ENCODE measurements at places on chromosomes 11 and 22.

DNA sequence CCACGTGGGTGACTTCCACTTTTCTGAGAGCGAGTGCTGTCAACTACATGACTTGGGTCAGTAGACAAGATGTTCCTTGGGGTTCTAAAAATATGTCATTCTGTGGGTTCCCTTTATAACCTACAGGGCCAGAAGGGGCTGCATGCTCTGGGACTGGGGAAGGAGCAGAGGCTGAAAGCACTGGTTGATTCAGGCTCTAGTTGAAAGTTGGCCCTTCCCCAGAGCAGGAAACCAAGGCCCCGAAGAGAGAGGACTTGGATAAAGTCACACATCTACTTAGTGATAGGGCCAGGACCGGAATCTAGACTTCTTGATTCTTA lies 9.9 kb downstream of the ADAMTS15 start:
- no peak overlapping the region for H3K4me3 ChIP-seq
- peaks cover 12% of the 10 kb centered on the region for H3K36me3 ChIP-seq
- H3K4me1 ChIP-seq = peaks cover 7% of the 10 kb centered on the region
- no peaks in the 10 kb centered on the region for H3K27me3 ChIP-seq
- DNase-seq = no peak
- no peak overlapping the region for H3K27ac ChIP-seq

DNA sequence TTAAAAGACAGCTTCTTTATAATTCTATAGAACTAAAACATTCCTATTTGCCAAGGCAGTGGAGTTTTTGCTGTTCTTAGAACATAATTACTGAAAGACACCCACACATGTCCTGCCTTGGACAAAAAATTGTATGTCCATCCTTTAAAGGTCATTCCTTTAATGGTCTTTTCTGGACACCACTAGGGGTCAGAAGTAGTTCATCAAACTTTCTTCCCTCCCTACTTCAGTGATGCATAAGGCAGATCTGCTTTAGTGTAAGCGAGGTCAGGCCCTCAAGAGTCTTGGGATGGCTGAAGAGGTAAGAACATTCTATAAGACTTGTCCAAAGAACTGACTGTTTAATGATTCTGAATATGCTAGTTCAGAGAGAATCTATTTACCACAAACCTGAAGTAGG lies 4.3 kb upstream of the OR51V1 start:
- no peaks in the 10 kb centered on the region for H3K27me3 ChIP-seq
- no peak for DNase-seq

- no peaks in the 10 kb centered on the region for H3K36me3 ChIP-seq
Measured at GRCh38 chr11:123483058-123483457, 53.0 kb downstream of the GRAMD1B start.

GRCh38 chr11:57460758-57461749 lies 726 bp downstream of the RTN4RL2 start:
- peaks cover 32% of the 10 kb centered on the region for H3K4me1 ChIP-seq
- H3K36me3 ChIP-seq = no peaks in the 10 kb centered on the region
- H3K4me3 ChIP-seq = peak overlapping the region; percentile 55
- DNase-seq = no peak
- H3K27me3 ChIP-seq = peaks cover 28% of the 10 kb centered on the region
- H3K27ac ChIP-seq = no peak overlapping the region

DNA sequence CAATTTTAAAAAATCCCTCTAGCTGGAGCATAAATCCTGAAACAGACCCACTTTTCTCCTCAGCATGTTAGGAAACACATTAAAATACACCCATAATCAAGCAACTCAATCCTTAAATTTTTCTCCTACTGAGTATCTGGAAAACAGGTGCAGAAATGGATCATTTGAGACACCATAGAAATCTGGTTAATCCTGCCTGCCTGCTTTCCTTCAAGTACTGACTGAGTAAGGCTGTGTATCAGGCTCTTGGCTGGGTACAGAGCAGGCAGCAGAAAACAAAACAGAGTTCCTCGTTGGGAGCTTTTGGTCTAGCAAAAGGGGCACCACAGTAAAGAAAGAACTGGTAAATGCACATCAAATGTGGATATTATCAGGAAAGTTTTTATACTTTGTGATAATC lies 1.9 kb downstream of the KCNQ1OT1 start:
- peaks cover 4% of the 10 kb centered on the region for H3K4me1 ChIP-seq
- no peak overlapping the region for H3K27ac ChIP-seq
- no peaks in the 10 kb centered on the region for H3K27me3 ChIP-seq
- H3K4me3 ChIP-seq = peak overlapping the region; percentile 64
- DNase-seq = no peak

GRCh38 chr11:65552388-65552951 lies 5.7 kb downstream of the LTBP3 start:
- H3K4me1 ChIP-seq = peaks cover 10% of the 10 kb centered on the region
- H3K27me3 ChIP-seq = no peaks in the 10 kb centered on the region
- peaks cover 51% of the 10 kb centered on the region for H3K36me3 ChIP-seq
- H3K4me3 ChIP-seq = no peak overlapping the region
- peak overlapping the region; percentile 99 for H3K27ac ChIP-seq
- DNase-seq = no peak

DNA sequence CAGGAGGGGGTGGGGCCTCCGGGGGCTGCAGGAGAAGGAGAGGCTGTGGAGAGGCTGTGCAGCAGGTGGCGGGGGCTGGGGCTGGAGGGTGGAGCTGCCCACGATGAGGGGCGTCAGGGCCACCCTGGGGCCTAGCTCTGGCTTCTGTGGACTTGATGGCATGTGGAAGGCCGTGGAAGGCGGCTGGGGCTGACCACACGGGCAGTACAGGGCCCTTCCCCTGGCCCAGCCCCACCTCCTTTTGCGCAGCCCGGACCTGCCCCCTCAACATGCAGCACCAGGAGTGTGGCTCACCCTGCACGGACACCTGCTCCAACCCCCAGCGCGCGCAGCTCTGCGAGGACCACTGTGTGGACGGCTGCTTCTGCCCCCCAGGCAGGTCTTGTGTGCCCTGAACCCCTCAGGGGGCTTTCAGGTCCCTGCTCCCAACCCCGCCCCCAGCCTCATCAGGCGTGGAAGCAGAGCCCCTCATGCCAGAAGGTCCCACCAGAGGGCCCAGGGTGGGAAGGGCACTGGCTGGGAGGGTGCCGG lies 6.1 kb downstream of the MUC5B start:
- H3K4me3 ChIP-seq = no peak overlapping the region
- DNase-seq = no peak
- no peaks in the 10 kb centered on the region for H3K36me3 ChIP-seq
- H3K27me3 ChIP-seq = no peaks in the 10 kb centered on the region

- H3K36me3 ChIP-seq = no peaks in the 10 kb centered on the region
- peak overlapping the region; percentile 17 for H3K27ac ChIP-seq
- no peaks in the 10 kb centered on the region for H3K27me3 ChIP-seq
- H3K4me1 ChIP-seq = peaks cover 13% of the 10 kb centered on the region
- no peak overlapping the region for H3K4me3 ChIP-seq
Measured at GRCh38 chr11:73152861-73153483, 10.9 kb upstream of the FCHSD2 start.

DNA sequence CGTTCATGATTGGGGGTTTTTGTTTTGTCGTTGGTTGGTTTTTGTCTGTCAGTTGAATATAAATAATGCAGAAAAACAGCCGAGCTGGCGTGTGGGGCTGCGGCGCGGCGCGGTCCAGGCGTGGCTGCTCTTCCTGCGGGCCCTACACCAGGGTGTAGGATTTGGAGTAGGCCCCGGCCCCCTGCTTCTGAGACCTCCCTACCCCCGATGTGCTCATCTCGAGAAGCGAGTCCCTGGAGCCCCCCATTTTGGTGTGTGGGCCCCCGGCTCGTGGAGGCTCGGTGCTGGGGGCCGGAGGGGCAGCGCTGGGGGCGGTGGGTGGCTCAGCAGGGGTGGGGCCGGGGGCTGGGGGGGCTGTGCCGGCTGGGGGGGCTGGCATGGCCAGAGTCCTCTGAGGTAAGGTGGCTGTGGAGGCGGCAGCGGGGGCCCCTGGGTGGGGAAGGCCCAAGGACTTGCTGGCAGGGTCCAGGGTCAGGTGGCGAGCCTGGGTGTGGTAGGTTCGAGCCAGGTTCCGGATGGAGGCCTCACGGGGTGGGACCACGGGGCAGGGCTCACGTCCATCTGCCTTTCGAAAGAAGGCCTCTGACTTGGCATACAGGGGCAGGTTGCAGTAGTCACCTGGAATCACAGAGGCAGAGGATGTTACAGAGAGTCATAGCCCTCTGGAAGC lies 100.7 kb downstream of the CEP164 start:
- no peak overlapping the region for H3K4me3 ChIP-seq
- no peaks in the 10 kb centered on the region for H3K36me3 ChIP-seq
- no peak overlapping the region for H3K27ac ChIP-seq
- H3K27me3 ChIP-seq = no peaks in the 10 kb centered on the region

DNA sequence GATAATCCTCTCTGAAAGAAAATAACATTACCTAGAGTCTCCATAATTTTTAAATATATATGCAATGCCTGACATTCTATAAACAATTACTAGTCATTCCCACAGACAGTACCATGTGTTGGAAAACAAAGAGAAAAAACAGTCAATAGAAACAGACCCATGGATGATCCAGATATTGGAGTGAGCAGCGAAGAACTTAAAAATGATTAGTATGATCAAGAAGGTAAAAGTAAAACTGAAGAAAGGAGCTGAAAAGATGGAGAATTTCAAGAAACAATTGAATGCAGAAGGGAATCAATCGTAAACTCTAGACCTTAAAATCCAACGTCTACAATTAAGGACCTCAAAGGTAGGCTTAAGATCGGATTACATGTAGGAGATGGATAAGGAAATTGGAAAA lies 330.6 kb downstream of the SHANK2 start:
- no peaks in the 10 kb centered on the region for H3K36me3 ChIP-seq
- no peaks in the 10 kb centered on the region for H3K27me3 ChIP-seq
- no peaks in the 10 kb centered on the region for H3K4me1 ChIP-seq
- DNase-seq = no peak
- no peak overlapping the region for H3K4me3 ChIP-seq

DNA sequence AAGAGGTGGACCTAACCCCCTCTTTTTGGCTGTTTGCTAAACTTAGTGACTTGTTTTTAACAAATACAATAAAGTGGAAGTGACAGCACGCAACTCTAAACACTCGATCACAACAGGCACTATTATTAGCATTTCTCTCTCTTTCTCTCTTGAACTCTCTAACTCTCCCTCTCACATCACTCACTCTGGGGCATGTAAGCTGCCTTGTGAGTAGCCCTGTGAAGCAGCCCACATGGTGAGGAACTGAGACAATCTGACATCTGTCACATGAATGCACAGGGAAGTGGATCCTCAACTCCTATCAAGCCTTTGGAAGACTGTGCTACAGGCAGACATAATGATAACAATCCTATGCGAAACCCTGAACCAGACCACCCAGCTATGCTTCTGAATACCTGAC lies 609.0 kb upstream of the CNTN5 start:
- no peaks in the 10 kb centered on the region for H3K36me3 ChIP-seq
- H3K27me3 ChIP-seq = no peaks in the 10 kb centered on the region
- DNase-seq = no peak

DNA sequence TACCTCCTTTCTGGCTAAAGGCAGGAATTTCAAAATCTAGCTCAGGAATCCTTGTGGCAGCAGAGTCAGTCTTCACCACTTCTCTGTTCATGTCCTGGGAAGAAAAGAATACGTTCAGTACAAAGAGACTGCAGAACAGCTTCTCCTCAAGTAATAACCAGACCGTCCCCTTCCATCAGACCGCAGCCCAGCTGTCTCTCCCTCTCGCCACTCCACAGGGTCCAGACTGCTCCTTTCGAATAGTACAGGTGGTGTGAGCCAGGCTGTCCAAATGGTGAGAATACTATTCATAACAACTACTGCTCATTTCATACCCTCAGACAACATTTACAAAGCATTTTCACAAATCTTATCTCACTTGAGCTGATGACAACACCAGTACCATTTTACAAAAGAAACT lies 857 bp downstream of the ZPR1 start:
- DNase-seq = no peak
- H3K36me3 ChIP-seq = peaks cover 48% of the 10 kb centered on the region
- no peaks in the 10 kb centered on the region for H3K27me3 ChIP-seq
- H3K4me3 ChIP-seq = peak overlapping the region; percentile 93
- no peak overlapping the region for H3K27ac ChIP-seq

- H3K27me3 ChIP-seq = no peaks in the 10 kb centered on the region
- H3K27ac ChIP-seq = peak overlapping the region; percentile 82
- no peak for DNase-seq
- no peaks in the 10 kb centered on the region for H3K4me1 ChIP-seq
Measured at GRCh38 chr22:23245045-23245798, 64.9 kb downstream of the BCR start.

DNA sequence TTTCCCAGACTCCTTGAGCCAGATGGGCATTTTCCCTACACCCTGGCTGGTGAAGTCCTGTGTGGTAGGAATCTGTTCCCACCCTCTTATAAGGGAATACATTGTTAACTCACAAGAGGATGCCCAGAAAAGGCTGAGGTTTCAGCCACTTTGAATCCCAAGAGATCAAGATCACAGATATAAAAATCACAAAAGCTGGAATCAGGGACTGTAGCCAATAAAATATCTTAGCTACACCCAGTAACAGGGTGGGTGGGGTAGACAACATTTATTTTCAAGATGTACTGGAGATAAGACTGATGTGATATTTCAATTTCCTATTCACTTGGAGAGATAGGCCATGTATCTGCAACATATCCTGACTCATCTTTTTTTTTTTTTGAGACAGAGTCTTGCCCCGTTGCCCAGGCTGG lies 50.3 kb downstream of the COPB1 start:
- DNase-seq = no peak
- H3K4me1 ChIP-seq = no peaks in the 10 kb centered on the region
- peak overlapping the region; percentile 26 for H3K27ac ChIP-seq
- peaks cover 2% of the 10 kb centered on the region for H3K36me3 ChIP-seq

- no peaks in the 10 kb centered on the region for H3K36me3 ChIP-seq
- H3K27me3 ChIP-seq = no peaks in the 10 kb centered on the region
- H3K27ac ChIP-seq = no peak overlapping the region
- H3K4me3 ChIP-seq = no peak overlapping the region
- no peaks in the 10 kb centered on the region for H3K4me1 ChIP-seq
- no peak for DNase-seq
Measured at GRCh38 chr11:123475469-123475868, 45.4 kb downstream of the GRAMD1B start.

DNA sequence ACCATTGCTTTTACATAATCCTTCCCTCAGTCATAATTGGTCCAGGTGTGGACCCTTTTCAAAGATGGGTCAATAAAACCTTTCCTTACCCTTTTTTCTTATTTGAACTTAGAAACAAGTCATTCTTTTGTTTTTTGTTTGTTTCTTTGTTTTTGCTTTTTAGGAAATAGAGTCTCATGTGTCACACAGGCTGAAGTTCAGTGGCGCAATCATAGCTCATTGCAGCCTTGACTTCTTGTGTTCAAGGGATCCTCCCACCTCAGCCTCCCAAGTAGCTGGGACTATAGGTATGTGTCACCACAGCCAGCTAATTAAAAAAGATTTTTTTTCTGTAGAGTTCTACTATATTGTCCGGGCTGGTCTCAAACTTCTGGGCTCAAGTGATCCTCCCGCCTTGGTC lies 9.4 kb upstream of the PHOX2A start:
- H3K4me3 ChIP-seq = no peak overlapping the region
- no peak overlapping the region for H3K27ac ChIP-seq
- H3K4me1 ChIP-seq = no peaks in the 10 kb centered on the region
- no peaks in the 10 kb centered on the region for H3K27me3 ChIP-seq
- H3K36me3 ChIP-seq = no peaks in the 10 kb centered on the region

GRCh38 chr11:119205080-119205479 lies 1.1 kb upstream of the CBL start:
- DNase-seq = no peak
- H3K4me1 ChIP-seq = peaks cover 14% of the 10 kb centered on the region
- H3K36me3 ChIP-seq = no peaks in the 10 kb centered on the region
- H3K27ac ChIP-seq = peak overlapping the region; percentile 96
- peak overlapping the region; percentile 70 for H3K4me3 ChIP-seq

All from ascending aorta (tissue), 2 donors.